ENCODE measurements at places on chromosomes 4 and X. TPM values are rescaled to one million over a fixed set of nuclear protein-coding genes. Genes with fewer than 3 reads are reported as not detected.

NEUROG2 gene
- not detected for total RNA-seq

PRR32 gene
- not detected for total RNA-seq

NKX3-2 gene
- total RNA-seq, result 7.0 TPM

TADA2B gene
- total RNA-seq, result 30.6 TPM

PF4V1 gene
- not detected for total RNA-seq

ANXA3 gene
- 216 TPM for total RNA-seq

ZFYVE28 gene
- total RNA-seq, result 6.6 TPM

CDKL2 gene
- total RNA-seq, result 6.2 TPM

SLC4A4 gene
- 2.6 TPM for total RNA-seq

GAGE2A gene
- total RNA-seq, result not detected

EVC2 gene
- total RNA-seq, result 12.4 TPM

AFM gene
- total RNA-seq, result not detected

PAGE2 gene
- not detected for total RNA-seq

SSX1 gene
- not detected for total RNA-seq

SMIM31 gene
- total RNA-seq, result not detected

GLRA3 gene
- total RNA-seq, result 0.11 TPM

MAGEB10 gene
- not detected for total RNA-seq

GNRHR gene
- total RNA-seq, result 0.11 TPM

C1QTNF7 gene
- 33.2 TPM for total RNA-seq

TRIM75 gene
- not detected for total RNA-seq

NUP62CL gene
- not detected for total RNA-seq

USP51 gene
- total RNA-seq, result 2.5 TPM

F8A3 gene
- total RNA-seq, result 6.6 TPM

ZCCHC12 gene
- not detected for total RNA-seq

CRLF2 gene
- 2.1 TPM for total RNA-seq

ATP2B3 gene
- under 0.01 TPM for total RNA-seq

PABPC4L gene
- 1.2 TPM for total RNA-seq

TRIML2 gene
- total RNA-seq, result 0.66 TPM

PHOX2B gene
- total RNA-seq, result 0.66 TPM

ADH1B gene
- 359 TPM for total RNA-seq

SYTL4 gene
- total RNA-seq, result 14.9 TPM

JADE3 gene
- total RNA-seq, result 9.6 TPM

CLDN22 gene
- total RNA-seq, result not detected

PTCHD1 gene
- total RNA-seq, result 5.8 TPM

ZNF674 gene
- 2.0 TPM for total RNA-seq
